Heart left ventricle (tissue), 16 donors: ENCODE measurements at places on chromosomes 1 and 21.

GRCh38 chr1:101227837-101228236 lies 9.0 kb upstream of the S1PR1 start:
- DNase-seq, result no peak

- DNase-seq, result no peak
Observed at GRCh38 chr1:29688471-29689365, 452.4 kb downstream of the PTPRU start.

- no peak for DNase-seq
Observed at GRCh38 chr1:113714606-113715269, 44.5 kb downstream of the PHTF1 start.

DNA sequence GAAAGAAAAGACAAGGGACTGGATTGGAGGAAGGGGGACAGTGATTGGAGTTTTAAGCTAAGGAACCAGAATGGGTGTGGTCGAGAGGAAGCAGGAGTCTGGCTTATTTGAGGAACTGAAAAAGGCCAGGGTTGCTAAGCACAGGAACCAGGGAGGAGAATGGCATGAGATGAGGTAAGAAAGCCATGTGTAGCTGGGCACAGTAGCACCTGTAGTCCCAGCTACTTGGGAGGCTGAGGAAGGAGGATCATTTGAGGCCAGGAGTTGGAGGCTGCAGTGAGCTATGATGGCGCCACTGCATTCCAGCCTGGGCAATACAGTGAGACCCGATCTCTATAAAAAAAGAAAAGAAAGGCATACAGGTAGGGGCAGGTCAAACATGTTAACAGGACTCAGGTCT lies 8.1 kb upstream of the KHDRBS1 start:
- DNase-seq, result no peak

DNA sequence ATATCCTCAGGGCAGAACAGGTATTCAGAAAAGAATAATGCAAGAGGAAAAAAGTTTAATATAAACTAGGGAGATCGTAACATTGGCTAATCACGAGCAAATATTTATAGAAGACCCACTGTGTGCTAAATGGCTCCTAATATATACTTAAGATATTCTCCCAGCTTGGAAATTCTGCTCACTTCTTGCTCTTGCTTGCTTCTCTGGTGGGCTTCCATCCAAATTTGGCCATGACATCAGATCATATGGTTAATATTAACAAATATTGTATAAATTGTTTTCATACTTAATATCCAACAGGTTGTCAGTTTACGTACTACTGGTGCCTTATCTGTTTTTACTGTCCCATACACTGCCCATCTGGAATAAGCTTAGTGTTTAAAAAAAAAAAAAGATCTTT lies 1.1 kb downstream of the COX20 start:
- no peak for DNase-seq

- DNase-seq, result no peak
Observed at GRCh38 chr1:179208681-179209477, 20.6 kb downstream of the ABL2 start.

GRCh38 chr1:6030547-6031261 lies 15.0 kb upstream of the KCNAB2 start:
- no peak for DNase-seq

DNA sequence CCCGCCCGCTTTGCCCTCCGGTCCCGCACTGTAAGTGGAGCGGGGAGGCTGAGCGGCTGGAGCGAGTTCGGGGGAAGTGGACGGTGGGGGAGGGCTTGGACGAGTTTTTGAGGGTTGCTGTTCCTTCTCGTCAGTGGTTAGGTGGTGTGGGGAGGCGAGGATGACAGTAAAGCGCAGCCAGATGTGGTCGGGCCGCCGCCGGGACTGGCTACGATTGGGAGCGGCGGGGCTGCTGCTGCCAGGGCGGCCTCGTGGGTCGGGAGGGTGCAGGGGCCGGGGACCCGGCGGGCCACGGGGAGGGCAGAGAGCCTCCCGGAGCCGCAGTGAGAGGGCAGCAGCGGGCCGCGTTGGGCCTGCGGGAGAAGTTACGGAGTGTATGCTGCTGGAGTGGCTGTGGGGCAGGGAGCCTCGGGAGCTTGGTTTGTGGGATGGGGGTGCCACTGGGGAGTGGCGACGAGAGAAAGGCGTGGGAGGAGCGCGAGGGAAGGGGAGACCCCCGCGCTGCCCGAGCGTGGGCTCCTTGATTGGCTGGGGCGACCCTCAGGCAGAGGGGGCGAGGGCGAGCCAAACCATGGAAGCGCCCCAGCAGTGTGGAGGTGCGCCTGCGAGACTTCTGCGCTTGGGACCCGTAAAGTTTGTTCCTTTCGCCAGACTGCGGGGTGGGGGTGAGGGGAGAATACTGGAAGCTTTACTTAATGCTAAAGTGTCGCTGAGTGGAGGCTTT lies 2.1 kb downstream of the ADGRL2 start:
- DNase-seq, result peak; percentile 83

- no peak for DNase-seq
Observed at GRCh38 chr1:34529935-34530859, 224.7 kb upstream of the GJB5 start.

- DNase-seq, result no peak
Observed at GRCh38 chr1:36134031-36134430, 9.0 kb upstream of the COL8A2 start.

DNA sequence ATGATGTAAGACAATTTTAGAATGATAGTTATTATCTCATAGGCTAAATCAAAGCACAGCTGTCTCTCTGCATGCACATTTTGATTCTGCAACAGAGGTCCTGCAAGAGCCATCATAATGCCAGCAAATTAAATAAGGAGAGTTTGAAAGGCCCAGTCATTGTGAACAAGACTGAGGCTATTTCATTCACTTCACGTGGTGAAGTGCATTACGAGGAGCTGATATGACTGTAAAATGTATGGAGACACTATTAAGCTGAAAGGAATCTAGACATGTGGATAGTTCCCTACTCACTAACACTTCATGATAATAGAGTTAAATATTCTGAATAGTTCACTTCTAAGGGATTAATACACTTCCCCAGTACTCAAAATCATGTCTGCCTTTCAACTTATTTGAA lies 299.0 kb downstream of the SMYD3 start:
- DNase-seq, result no peak

- DNase-seq, result no peak
Observed at GRCh38 chr1:21966247-21967000, 10.4 kb upstream of the CELA3B start.

DNA sequence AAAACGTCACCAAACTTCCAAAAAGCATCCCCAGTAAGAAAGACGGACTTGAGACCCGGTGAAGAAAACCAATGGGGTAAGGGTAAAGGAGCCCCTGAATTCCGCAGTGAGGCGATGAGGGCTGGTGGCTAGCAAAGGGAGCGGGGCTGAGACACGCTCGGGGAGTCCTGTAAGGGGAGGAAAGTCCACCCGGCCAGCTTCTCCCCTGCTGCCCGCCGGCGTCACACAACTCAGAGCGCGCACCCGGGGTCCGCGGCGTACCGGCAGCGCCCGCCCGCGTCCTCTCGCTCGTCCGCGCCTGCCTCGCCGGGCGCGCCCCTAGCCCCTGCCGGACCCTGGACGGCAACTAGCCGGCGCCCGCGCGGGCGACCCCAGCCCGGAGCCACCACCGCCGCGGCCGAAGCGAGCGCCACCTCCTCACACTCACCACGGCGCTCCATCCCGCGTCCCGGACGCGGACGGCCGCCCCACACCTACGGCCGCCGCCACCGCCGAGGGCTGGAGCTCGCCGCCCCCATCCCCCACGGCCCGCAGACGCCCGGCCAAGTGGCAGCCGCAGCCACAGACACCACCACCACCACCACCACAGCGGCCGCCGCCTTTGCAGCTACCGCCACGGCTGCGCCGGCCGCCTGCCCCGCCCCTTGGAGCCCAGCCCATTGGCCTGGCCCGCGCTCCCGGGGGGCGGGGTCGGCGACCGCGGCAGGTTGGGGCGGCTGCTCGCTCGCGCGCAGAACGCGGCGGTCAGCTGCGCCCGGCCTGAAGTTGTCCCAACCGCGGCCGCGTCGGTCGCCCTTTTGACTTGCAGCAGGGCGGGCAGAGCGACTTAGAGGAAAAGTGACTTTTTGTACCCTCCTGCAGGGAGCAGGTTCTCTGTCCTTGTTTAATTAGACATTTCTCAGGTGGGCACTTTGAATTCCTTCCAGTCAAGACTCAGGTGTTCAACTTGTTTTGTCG lies 10.0 kb upstream of the ARHGAP29 start:
- peak; percentile 91 for DNase-seq

GRCh38 chr1:167631936-167632614 lies 2.0 kb downstream of the RCSD1 start:
- DNase-seq, result no peak

- DNase-seq, result no peak
Observed at GRCh38 chr1:214957330-214958137, 125.0 kb upstream of the KCNK2 start.

- no peak for DNase-seq
Observed at GRCh38 chr1:114342376-114342775, 168.6 kb downstream of the TRIM33 start.

DNA sequence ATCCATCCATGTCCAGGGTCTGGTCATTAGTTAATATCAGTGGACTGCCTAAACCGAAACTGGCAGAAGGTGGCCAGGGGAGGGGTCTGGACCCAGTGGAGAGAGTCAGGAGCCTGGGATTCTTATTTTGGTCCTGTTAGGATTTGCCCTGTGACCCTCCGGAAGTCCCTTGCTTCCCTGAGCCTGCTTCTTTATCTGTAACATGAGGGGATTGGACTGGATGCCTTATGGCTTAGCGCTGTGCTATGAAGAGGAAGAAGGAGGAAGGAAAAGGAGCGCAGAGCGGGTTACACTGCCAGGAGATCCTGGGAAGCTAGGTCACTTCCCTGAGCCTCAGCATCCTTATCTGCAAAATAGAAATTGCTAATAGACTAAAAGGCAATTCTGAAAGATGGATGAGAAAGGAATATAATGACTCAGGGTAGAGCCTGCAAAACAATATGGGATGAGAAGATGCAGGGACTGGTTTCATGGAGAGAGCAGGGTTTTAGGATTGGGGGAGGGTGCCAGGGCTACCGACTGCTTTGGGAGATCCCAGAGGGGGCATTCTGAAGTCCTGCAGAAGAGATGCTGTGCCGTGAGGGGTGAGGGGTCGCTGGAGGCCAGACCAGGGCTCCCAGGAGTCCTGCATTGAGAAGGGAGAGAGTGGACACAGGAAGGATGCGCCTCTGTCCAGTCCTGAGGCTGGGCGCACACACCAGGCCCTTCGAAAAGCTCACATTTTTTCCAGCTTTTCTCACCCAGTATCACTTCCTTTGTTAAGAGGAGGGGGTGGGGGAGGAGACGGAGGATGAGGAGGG lies 460 bp upstream of the ADORA1 start:
- DNase-seq, result no peak

DNA sequence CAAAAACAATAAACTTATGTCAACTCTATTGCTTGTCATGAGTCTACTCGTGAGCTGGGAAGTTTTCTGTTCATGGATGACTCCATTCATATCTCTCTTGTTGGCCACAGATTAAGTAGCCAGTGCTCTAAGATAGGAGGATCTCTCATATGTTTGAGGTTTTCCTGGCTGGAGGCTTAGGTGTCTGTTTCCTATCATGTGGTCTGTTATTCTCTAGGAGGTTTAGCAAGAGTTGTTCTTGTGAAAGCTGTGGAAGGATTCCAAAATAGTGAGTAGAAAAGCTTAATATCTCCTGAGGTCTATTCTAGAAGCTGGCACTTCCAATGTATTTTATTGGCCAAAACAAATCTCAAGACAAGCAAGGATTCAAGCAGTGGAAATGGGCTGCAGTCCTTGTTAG lies 5.8 kb upstream of the KRTAP20-2 start:
- no peak for DNase-seq

DNA sequence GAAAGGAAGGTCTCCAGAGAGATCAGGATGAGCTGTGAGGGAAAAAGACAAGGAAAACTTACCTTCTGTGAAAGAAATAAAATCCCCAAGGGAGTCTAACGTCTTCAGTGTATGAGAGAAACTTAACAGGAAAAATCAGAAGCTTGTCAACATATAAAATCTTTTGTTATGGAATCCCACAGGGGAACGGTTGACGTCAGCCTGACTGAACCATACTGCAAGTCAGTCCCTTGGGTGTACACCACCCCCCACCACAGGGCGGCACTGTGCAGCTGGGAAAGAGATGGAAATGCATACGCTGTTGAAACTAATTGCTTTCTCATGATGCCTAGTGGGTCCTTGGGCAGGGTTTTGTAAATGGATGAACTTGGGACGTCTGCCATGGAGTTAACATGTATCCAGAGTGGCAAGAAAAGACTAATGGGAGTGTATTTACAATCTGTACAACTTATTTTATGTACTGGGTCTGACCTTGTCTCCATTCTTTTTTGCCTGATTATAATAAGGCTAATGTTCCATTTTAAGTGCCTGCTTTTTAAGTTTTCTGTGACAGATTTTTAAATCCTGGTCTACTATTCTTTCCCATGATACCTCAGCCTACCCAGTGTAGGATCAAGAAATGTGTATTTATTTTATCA lies 22.7 kb downstream of the UTP25 start:
- peak; percentile 54 for DNase-seq

GRCh38 chr1:152169366-152170025 lies 10.5 kb upstream of the RPTN start:
- no peak for DNase-seq

GRCh38 chr1:47594627-47595026 lies 156.8 kb downstream of the FOXD2 start:
- no peak for DNase-seq

- DNase-seq, result no peak
Observed at GRCh38 chr1:231976231-231976630, 349.6 kb downstream of the DISC1 start.

DNA sequence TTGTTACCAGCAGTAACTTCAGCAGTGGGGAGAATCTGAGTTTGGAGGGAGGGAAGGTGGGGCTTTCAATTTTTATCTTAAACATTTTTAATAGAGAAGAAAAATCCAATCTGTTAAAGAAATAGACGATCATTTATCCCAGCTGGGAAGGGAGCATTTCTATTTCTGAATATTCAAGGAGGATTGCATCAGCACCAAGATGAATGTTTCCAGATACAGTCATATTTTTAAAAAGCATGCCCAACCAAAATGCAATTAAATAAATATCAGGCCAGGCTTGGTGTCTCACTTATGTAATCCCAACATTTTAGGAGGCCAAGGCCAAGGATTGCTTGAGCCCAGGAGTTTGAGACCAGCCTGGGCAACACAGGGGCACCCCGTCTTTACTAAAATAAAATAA lies 1.7 kb upstream of the ATP1A4 start:
- DNase-seq, result no peak

DNA sequence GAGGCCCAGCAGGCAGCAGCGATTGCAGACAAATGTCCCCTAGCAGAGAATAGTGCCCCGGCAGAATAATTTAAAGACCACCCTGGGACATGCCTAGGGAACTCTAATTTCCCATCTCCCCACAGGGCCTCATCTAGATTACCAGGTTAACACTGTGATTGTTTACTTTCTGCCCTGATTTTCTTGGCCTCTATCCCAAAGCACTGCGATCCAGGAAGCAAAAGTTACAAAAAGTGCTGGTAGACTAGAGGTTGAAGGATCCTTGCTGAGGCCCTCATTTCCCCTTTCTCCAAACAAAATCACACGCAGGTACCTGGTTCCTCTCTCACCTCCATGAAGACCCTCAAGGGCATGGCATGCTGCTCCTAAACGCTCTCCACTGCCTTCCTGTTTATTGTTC lies 229.7 kb downstream of the C1orf94 start:
- no peak for DNase-seq

GRCh38 chr1:212341090-212341489 lies 55.9 kb downstream of the PPP2R5A start:
- DNase-seq, result no peak

- no peak for DNase-seq
Observed at GRCh38 chr1:8059161-8059622, 33.1 kb upstream of the ERRFI1 start.

- DNase-seq, result no peak
Observed at GRCh38 chr1:78156805-78157521, 111.2 kb downstream of the GIPC2 start.
